ENCODE measurements at places on chromosomes 12 and 14.

GRCh38 chr12:53949631-53950436 lies 4.9 kb upstream of the HOXC12 start:
- DNase-seq = no peak

GRCh38 chr12:71601546-71601945 lies 62.1 kb downstream of the ZFC3H1 start:
- DNase-seq = no peak

DNA sequence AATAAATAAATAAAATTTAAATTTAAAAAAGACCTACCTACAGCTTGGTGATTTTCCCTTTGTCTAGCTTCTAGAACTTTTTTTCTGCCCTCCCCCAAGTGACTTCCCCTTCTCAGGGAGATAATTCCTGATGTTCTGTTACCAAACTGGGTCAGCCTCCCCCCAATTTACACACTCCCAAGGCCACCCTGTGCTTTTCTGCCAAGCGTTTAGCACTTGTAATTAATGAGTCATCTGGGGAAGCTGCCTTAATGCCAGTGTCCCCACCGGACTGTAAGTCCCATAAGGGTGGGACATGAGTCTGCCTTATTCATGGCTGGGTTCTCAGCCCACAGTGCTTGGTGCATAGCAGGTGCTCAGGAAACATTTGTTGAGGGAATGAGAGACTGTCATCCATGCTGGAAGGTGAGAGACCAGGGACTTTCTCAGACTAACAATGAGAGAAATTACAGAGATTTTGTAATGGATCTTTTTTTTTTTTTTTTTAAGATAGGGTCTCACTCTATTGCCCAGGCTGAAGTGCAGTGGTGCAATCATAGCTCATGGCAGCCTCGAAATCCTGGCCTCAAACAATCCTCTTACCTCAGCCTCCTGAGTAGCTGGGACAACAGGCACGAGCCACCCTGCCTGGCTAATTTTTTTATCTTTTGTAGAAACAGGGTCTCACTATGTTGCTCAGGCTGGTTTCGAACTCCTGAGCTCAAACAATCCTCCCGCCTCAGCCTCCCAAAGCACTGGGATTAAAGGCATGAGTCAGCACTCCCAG lies 106.8 kb downstream of the PHETA1 start:
- no peak for DNase-seq

GRCh38 chr12:30967026-30967425 lies 40.5 kb downstream of the TSPAN11 start:
- DNase-seq = peak; percentile 37

DNA sequence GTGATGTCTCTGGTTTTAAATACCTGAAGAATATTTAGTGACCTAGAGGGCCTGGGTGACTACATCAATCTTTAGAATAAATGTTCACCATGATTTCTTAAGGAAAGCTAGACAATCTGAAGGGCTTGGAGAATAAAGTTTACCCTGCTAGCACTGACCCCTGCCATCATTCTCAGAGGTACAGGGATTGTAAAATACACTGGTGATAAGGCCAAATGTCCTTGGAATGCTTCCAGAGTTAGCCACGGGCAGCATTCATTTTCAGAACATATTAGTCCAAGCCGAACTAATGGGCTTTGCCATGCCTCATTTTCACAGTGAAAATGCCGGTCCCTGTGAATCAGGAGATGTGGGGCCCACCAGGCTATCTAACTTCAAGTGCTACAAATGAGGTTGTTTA lies 1381.7 kb upstream of the SEL1L start:
- no peak for DNase-seq

DNA sequence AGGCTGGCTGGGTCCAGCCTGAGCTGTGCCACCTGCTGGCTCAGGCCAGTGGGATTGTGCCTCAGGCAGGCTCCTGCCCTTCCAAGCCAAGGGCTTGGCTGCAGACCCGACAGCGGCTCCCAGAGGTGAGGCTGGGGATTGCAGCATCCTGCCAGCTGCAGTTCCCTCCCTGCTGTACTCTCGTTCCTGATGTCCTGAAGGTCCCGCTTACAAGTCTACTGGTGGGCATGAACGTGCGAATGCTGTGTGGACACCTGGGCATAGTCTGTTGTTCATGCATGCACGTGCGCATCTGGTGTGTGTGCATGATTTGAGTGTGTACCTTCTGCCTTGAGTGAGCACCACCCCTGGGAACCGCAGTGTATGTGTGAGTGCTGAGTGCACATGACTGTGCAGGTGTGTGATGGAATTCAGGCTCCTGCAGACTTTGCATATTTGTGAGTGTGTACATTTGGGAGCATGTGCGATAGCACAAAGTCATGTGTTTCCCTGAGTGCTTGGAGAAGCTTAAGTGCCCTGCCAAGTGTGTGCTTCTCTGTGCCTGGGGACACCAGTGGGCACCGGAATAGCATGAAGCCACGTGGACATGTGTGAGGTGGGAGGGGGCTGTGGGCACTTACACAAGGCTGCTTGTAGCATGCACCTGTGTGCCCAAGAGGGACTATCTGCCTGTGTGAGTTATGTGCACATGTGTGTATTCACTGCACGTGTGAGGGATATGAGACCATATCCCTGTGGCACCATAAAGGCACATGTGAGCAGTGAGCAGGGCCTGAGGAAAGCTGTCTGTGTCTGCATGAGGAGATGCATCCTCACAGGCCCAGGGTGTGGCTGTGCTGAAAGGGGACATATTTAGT lies 19.3 kb upstream of the KRT7 start:
- DNase-seq = peak; percentile 92

- no peak for DNase-seq
Observed at GRCh38 chr12:47458279-47458678, 247.6 kb downstream of the RPAP3 start.

GRCh38 chr12:123100882-123101281 lies 50.0 kb downstream of the PITPNM2 start:
- DNase-seq = no peak

GRCh38 chr12:94374124-94374523 lies 85.5 kb downstream of the CEP83 start:
- DNase-seq = no peak
